ENCODE measurements at places on chromosomes 5 and 9. TPM values are rescaled to one million over a fixed set of nuclear protein-coding genes. Genes with fewer than 3 reads are reported as not detected.

Gene PCDHB1
- total RNA-seq, result 0.06 TPM

Gene FOXD1
- 10.3 TPM for total RNA-seq

Gene SLC46A2
- total RNA-seq, result not detected

Gene TRAF1
- 0.15 TPM for total RNA-seq

Gene EQTN
- not detected for total RNA-seq

Gene SPINK6
- total RNA-seq, result not detected

Gene STK32A
- 0.92 TPM for total RNA-seq

Gene NR6A1
- 0.77 TPM for total RNA-seq

Gene PTAR1
- 20.0 TPM for total RNA-seq

Measured in PC-3 (cell line).